ENCODE measurements at places on chromosomes 7 and 10.

- DNase-seq, result no peak
These were observed 396.6 kb upstream of the KLF6 start for GRCh38 chr10:4181621-4182049.

DNA sequence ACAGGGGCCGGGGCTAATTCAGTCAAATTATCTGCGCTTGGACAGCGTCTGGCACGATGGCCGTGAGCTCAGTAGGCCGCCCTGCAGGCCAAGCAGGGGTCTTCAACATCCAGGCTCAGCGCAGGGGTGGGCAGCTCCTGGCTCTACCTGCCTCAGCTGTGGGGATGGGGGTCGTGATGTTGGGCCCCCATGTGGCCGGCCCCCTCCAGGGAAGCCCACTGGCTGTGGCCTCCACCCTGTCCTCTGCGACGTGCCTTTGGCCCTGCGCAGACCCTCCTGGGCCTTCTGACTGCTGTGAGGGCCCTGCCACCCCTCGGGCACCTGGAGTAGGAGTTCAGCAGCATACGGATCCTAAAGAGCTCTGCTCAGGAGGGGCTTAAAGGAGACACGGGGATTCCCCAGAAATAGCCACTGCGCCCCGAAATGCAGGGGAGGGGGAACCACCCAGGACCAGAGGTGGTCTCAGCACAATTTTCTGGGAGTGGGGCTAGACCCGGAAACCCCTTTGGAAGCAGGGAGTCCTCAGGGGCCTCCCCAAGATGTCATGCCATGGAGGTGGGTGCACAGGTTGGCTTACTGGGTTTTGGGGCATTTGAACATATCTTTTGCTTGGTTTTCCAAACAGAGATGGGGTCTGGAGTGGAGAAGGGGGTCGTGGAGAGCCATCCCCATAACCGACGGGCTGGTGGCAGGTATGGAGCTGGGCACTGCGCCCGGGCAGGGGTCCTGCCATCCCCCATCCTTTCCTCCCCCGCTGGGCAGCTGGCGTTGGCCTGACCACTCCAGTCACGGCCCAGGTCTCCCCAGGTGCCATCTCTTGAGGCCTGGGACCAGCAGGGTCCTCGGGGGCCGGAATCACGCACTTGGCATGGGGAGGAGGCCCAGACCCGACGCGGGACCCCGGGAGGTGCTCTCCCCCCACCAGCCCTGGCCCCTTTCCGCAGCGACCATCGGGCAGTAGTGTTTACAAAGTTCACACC, 4.0 kb upstream of the ADAP1 start:
- no peak for DNase-seq

DNA sequence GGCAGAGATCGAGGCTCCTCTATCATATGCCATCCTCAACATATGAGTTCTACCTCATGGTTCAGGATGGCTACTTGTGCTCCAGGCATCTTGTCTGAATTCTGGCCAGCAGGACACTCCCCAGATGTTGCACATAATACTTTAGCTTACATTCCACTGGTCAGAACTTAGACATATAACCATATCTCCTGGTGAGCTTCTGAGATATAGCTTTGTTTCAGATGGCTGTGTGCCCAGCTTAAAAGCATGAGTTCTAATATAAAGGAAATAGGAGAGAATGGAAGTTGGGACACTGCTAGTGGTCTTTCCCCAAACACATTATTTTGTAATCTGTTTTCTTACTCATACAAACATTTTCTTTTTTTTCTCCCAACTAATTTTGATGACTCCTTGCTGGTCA, 50.8 kb upstream of the IFRD1 start:
- no peak for DNase-seq

- no peak for DNase-seq
These were observed 342.3 kb upstream of the NRP1 start for GRCh38 chr10:33676606-33677339.

- peak; percentile 74 for DNase-seq
These were observed 72.7 kb downstream of the LHPP start for GRCh38 chr10:124534231-124534798.

- no peak for DNase-seq
These were observed 158.4 kb downstream of the BBS9 start for GRCh38 chr7:33287738-33288137.

DNA sequence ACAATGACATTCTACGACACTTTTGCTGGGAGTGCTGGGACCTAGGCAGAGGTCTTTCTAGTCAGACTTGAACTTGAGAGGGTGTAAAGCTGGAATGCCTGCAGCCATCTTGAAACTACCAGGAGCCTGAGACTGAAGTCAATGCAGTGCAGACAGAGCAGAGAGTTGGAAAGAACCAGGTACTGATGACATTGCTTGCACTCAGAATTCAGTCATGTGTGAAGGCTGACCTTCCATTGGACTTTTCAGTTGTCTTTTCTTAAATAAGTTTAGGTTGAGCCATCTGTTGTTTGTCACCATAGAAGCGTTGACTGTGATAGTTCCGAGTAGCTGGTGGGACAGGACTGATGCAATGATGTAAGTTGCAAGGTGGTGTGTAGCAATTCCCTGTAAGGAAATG, 3.1 kb upstream of the PLPP4 start:
- no peak for DNase-seq

DNA sequence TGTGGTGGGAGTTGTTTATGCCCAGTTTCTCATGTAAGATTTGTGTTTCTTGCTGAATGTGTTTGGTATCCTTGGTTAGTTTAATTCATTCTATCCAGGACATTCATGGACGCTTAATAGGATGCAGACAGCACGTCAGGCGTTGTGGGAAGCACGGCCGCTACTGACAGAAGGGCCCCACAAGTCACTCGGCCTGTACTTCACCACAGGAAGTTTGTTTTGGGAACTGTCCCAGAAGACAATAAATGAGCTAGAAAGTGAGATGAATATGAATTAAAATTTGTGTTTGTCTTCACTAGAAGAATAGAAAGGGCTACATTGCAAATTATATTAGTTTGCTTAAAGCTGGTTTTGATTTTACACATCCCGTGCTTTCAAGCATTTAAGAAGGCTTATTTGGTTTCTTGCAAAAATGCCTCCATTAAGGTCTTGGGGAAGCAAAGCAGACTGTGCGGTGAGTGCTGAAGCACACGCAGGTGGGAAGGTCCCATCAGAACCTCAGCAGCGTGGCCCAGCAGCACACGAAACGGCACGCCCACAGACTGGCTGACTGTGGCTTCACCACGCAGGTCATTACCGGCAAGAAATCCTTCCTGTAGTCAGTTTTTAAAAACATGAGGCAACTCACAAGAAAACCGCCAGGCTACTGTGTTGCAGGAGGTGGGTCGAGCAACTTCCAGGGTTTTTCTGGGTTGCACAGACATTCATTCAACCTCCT, 74.1 kb downstream of the VIPR2 start:
- peak; percentile 11 for DNase-seq

DNA sequence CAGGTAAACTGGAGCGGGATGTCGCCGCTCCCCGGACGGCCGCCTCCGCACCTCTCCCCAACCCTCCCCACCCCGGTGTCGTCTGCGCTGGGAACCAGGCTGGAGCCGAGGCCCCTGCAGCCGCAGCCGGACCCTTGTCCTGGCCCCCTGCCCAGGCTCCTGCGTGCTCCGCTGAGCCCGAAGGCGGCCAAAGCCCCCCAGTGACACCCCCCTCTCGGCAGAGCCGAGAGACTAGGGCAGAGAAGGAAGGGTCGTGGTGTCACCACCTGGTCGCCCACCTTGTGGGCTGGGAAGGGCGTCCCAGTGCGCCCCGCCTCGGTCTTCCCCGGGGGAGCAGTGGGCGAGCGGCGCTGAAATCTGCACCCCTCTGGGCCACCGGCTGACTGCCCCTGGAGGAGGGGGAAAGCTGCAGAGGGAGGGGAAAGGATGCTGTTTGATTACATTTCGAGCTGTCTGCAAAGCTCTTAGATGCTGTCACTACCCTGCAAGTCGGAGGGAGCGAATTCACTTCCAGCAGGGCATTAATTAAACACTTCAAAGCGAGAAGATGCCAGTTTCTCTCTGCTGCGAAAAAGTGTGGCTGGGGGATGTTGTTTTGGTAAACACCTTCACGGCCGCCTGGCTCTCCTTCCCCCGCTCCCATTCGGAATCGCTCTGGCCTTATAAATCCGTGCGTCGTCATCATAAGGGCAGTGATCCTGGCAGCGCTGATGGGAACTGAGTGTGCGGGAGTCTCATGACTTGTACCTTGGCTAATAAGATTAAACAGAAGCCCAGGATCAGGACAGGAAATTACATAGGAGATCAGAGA, 622 bp downstream of the DYNC1I1 start:
- DNase-seq, result no peak

GRCh38 chr7:21953781-21954180, 8.1 kb upstream of the CDCA7L start:
- DNase-seq, result no peak

DNA sequence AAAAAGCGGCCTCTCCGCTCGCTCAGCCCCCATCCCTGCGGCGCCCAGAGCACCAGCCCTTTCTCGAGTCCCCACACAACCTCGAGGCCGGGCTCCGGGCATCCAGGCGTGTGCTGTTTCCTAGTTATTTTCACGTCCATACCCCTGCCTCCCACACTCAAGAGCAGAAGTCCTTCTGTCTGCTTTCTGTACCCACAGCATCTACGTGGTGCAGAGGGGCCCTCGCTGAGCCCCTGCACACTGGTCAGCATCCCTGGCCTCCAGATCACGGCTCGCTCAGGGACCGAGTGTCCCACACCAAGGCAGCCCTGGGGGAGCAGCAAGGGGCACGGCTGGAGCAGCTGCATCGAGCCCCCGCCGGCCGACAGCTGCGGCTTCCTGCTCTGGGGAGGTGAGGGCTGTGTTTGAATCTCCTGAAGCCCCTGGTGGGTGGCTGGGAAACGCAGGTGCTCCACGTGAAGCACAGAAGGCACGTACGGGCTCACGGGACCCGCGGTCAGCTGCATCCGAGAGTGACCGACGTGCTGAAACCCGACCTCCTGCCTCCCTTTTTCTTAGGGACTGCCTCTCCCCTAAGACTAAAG, 333.1 kb downstream of the DNAJB6 start:
- no peak for DNase-seq

DNA sequence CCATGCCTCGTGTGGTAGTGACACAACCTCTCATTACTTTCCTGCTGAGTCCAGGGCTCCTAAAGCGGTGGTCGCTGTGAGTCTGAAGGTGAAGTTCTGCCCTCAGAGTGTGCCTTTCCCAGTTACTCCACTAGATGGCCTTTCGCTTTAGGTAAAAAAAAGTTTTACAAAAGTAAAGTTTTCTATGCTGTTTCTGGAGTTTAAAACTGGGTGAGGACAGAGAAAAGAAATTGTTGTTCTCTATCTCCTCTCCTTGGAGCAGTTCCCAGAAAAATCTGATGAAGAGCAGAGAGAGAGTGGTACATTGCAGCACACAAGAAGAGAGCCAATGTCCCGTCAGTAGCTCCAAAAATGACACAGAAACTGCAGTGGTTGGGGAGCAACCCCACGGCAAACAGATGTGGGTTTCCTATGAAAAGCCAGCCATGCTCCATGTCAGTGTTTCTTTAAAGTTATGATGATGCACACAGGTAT, 257.1 kb downstream of the GLI3 start:
- DNase-seq, result peak; percentile 56

DNA sequence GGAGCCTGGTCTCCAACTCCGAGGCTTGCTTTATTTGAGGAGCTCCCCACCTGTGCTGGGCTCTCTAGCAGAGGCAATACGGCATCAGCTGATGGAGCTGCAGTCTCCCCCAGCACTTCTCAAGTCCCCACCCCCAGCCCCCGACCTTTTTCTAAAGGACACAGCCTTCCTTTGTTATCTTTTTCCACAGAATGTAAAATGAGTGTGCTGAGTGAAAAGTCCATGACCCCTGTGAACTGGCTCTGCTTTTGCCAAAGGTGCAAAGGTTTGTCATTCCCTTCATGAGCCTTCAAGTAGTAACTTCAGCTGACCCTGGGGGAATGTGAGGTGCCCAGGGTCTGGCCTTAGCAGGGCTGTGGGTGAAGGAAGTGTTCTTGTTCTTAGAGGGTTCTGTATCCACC, 25.5 kb downstream of the LRRC4 start:
- DNase-seq, result no peak
